H54 (cell line): ENCODE measurements at places on chromosomes 13 and 19.

GRCh38 chr13:112124141-112124540 lies 57.2 kb downstream of the SOX1 start:
- DNase-seq = no peak

DNA sequence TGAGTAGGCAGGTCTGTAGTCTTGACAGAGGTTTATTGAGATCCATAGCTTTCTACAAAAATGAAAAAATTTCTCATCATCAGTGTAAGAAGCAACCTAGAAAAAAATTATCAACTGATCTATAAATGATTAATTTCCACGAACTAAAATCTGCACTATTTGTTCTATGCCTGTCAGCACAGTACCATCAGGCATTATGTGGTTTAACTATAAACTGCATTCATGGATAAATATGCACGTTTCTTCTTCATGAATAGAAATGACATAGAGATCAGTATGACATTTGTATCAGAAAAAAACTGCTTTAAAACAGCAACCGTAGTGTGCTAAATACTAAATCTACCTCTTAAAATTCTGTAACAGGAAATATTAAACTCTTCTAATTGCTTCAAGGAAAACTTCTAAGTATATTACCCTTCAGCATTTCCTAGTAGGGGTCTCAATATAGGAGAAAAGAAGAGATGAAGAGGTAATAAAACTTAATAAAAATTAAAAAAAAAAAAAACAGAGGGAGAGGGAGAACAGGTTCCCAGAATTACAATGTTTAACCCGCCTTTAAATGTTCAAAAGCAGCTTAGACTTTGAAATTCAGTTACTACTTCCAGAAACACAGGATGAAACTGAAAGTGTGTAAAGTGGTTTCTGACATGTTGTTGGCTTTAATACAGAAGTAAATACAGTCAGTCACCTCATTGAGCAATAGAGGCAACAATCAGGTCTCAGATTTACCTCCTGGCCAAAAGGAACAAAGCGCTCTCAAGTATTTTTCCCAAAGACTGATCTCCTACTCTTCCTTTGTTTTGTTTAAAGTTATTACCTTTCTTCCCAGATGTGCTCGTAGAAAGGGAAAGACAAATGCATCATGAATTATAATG lies 144.4 kb downstream of the DIAPH3 start:
- DNase-seq = no peak

- no peak for DNase-seq
Observed at GRCh38 chr13:39823063-39823713, 167.7 kb downstream of the COG6 start.

DNA sequence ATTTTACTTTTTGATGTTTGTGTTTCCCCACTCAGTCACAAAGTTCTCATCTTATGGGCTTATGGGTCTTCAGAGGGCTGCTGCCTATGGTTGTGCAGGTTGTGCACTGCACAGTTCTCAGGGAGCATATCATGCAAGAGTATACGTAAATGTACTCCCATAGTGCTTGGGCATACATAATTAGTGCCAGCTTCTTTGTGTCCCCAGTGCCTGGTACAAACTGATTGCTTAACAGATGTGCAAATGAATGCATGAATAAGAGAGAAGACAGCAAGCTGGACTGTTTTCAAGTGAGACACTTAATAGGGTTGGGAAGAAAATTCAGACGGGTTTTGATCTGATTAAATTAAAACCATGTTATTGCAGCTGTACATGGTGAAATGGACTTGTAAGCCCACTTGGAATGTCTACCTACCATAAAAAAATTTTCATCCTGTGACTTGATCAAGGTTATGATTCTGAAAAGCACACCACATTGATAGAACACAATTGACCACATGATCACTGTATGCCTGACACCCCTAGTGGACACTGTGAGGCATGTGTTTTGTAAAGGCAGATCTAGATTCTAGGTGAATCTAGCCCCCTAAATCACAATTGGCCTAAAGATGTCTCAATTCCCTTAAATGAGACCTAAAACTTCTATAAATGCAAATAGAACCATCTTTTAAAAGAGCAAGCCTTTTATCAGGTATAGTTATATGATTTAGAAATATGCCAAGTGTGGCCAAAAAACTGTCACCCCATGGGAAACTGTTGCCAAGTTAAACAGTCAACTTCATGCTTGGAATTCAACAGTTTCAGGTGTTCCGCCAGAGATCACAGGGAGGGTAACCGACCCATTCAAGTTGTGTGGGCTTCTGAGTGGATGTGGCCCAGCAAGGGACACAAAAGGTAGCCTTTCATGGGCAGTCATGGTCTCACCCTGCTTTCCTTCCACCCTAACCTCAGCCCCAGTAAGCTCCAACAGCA lies 27.9 kb downstream of the FAM124A start:
- DNase-seq = peak; percentile 26

GRCh38 chr13:101449790-101450748 lies 2.4 kb upstream of the ITGBL1 start:
- DNase-seq = peak; percentile 64

- DNase-seq = no peak
Observed at GRCh38 chr19:32063601-32064000, 281.8 kb upstream of the ZNF507 start.

GRCh38 chr13:110347535-110348308 lies 40.6 kb downstream of the COL4A2 start:
- DNase-seq = peak; percentile 93

GRCh38 chr19:30631033-30631370 lies 258.8 kb downstream of the ZNF536 start:
- no peak for DNase-seq

DNA sequence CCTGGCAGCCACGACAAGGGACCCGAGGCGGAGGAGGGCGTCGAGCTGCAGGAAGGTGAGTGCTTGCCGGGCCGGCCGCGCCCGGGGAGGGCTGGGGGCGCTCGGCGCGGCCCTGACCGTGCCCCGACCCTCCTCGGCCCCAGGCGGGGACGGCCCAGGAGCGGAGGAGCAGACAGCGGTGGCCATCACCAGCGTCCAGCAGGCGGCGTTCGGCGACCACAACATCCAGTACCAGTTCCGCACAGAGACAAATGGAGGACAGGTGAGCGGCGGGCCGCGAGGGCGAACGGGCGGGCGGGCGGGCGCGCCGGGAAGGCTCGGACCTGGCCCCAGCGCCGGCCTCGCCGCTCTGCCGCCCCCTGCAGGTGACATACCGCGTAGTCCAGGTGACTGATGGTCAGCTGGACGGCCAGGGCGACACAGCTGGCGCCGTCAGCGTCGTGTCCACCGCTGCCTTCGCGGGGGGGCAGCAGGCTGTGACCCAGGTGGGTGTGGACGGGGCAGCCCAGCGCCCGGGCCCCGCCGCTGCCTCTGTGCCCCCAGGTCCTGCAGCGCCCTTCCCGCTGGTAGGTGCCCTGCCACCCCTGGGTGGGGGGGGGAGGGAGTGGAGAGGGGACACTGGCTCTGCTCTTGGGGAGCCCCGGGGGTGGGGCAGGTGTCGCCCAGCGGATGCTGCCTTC lies 816 bp downstream of the USF2 start:
- peak; percentile 94 for DNase-seq

- DNase-seq = no peak
Observed at GRCh38 chr19:34370983-34371382, 6.0 kb downstream of the GPI start.

- no peak for DNase-seq
Observed at GRCh38 chr13:60268203-60268555, 104.5 kb upstream of the DIAPH3 start.

GRCh38 chr19:41359741-41360140 lies 4.2 kb downstream of the B9D2 start:
- DNase-seq = no peak

- DNase-seq = no peak
Observed at GRCh38 chr13:20231839-20232555, at the start of gene GJB6. Gene GJB6 (minus strand): TSS chr13:20232319. CDS start chr13:20223480, 8,839 bp downstream.
